SW 1271 (cell line): ENCODE measurements at places on chromosomes 11 and 22.

DNA sequence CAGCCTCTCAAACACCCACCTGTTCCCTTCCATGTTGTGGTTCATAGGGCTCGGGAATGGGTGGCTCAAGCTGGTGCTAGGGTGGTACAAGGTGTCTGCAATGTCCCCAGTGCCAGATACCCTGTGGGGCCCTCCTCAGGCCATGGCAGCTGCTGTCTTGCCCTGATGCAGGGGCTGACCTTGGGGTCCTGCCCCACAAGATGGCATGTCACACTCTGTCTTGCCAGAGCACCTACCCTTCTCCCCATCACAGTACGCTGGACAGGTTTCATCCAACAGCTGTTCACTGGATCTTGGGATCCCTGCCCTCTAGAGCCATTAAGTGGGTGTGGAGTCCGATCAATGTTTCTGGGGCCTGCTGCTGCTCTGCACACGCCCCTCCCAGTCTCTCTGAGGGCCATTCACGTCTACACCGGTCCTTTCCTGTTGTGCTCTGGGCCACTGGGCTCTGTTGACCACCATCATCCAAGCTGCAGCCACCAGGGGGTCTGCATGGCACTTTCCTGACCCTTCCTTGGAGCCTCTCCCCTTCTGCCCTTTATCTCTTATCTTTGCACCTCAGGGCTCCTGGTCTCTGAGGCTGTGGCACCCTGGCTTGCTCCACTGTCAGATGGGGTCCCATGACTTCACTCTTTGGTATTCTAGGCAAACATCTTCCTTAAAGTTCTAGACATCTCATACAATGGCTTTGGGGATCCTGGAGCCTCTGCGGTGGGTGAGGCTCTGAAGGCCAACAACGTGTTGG lies 7.1 kb downstream of the LRRC74B start:
- DNase-seq, result no peak

DNA sequence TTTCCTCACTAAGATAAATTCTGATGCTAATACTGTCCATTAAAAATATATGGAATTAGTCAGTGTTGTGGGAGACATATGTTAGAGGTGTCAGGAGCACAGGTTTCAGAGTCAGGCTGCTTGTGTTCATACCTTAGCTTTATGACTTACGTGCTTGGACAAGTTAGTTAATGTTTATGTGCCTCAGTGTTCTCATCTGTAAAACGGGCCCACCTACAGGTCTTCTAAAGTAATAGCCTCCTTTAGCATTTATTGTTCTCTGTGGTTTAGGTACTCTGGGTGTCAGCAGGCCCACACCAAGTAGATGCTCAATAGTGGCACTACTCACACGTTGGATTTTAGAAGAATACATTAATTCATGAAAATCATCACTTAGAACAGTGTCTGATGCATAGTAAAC lies 308.7 kb upstream of the ZC3H12C start:
- no peak for DNase-seq

DNA sequence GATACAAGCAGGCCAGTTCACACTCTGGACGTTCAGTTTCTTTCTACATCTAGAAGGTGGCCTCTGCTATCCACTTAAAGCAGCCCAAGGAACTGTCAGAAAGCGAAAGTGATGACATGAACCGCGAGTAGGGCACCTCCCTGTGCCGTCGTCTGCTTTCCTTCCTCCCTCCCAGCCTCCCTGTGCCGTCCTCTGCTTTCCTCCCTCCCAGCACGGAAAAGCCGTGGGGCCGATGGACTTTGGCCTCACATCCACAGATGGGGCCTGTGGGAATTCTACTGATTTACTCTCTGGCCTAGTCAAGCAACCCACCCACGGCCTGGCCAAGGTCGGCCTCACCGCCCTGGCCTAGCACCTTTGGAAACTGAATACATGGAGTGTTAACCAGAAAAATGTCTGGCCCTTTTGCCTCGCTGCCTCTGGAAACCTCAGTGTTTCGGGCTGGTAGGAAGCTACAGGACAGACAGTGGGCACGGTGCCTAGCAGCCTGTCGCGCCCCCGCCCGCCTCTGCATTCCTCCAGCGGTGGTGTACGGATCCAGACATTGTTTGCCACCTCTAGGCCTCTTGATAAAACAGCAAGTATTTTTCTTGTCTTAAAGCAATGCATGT lies 14.2 kb downstream of the PEX26 start:
- peak; percentile 29 for DNase-seq

GRCh38 chr22:21850660-21851059 lies 16.8 kb downstream of the MAPK1 start:
- DNase-seq, result no peak

GRCh38 chr22:17903564-17904295 lies 120.6 kb downstream of the MICAL3 start:
- DNase-seq, result no peak

DNA sequence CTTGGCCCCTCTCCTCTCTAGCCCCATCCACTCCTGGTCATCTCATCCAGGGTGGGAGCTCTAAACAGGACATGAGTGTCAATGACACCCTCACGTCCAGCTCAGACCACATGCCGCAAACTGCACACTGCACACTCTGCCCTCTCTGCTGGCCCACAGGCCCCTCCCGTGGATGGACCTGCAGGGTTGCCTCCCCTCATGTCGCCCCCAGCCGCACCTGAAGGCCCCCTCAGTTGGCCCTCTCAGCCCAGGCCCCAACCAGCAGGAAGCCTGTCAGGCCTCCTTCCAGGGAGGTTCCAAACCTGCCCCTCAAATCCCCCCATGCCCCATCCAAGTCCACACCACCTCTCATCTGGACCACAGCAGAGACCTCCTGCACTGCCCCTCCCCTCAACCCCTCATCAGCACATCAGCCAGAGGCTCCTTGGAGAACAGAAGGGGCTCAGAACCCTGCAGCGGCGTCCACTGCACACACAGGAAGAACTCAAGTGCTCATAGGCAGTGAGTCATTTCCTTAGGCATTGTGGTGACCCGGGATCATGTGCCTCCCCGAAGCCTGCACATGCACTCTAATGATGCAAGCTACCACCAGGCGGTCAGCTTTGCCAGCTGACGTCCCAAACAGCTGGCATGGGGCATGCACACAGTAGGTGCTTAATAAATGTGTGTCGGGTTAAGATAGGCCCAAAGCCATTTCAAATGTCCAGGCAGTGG lies 12.9 kb upstream of the CDKN1C start:
- DNase-seq, result peak; percentile 83

GRCh38 chr11:34623463-34623862 lies 2.6 kb downstream of the EHF start:
- no peak for DNase-seq

- DNase-seq, result no peak
Observed at GRCh38 chr11:77287136-77287535, 14.3 kb downstream of the GDPD4 start.

- DNase-seq, result no peak
Observed at GRCh38 chr11:11461473-11461872, 108.4 kb upstream of the CSNK2A3 start.

DNA sequence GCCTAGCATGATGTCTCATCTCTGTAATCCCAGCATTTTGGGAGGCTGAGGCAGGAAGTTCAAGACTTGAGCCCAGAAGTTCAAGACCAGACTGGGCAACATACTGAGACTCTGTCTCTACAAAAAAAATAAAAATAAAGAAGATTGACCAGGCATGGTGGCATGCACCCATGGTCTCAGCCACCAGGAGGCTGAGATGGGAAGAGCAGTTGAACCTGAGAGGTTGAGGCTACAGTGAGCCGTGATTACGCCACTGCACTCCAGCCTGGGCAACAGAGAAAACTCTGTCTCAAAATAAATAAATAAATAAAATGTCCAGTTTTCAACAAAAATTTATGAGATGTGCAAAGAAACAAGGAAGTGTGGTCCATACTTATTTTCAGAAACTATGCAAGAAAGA lies 28.3 kb downstream of the EFCAB6 start:
- no peak for DNase-seq

DNA sequence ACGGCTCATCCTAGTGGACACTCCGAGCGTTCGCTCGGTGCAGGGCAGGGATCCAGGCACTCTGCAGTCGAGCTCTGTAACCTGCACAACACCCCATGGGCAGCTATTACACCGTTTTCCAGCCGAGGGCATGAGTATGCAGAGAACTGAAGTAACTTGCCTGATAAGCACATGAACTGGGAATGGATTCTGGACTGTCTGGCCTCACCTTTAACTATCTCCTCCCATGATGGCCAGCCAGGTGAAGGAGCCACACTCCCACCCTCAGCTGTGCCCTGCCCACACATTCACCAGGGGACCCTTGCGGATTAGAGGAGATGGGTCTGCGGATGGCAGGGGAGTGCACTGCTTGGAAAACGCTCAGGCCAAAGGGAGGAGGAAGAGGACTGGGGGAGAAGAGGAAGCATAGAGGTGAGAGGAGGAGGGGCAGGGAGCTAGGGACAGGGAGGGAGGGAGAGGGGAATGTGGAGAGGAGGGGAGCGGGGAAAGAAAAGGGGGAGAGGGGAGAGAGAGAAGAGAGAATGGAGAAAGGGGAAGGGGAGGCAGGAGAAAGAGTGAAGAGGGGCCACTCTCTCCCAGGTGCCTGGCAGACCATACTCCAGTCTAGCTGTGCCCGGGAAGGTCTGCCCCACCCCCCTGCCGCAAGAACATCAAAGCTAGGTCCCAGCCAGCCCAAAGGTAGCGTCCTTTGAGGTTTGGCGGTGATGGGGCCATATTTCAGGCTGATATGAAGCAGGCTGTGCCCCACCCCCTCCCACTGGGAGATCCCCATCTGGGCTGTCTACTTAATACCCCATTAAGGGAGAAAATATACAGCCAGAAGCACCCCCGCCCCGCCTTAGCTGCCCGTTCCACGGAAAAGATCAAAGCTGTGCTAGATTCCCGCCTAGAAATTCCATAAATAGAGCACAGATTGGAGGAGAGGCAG lies 33.2 kb upstream of the TCF20 start:
- no peak for DNase-seq

GRCh38 chr11:128497061-128497775 lies 90.1 kb downstream of the ETS1 start:
- peak; percentile 98 for DNase-seq

DNA sequence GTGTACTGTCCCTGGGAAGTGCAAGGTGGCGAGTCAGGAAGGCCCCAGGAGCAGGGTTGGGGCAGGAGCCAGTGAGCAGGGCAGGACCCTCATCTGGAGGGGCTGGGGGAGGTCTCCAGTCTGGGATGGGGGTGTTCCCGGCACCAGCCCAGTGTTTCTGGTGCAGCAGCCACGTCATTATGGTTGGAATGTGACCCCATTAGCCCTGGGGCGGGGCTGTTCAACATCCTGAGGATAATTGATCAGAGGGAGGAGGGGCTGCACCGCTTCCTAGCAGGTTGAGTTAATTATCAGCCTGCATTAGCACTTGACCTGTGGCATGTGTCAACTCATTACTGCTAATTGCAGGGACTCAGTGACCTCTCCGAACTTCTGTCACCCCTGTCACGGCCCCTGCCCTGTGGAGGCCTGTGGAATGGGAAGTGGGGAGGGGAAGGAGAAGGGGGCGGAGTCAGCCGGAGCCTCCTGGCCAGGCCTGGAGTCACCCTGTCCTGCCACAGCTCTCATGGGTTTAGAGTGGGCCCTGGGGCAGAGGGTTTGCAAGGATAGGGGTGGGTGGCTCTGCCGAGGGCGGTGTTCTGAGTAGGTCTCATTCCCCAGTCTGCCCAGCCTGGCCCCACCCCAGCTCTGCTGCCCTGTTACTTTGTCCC lies 52.8 kb upstream of the CCDC188 start:
- no peak for DNase-seq

DNA sequence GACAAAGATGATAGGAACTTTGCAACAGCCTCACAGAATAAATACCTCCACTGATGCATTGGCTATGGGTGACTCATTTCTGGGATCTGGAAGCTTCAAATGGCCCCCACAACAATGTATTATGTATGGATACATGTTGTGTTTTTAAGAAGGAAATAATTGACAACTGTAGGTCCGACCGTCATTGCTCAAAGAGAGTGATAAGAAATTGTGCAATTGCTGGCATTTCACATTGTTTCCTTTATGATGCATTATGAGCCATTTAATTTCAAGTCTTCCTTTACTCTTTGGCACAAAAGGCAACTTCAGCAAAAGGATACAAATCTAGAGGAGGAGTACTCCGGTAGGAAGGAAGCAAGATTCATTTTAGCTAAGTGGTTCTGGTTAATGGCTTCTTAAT lies 2.0 kb downstream of the ANO3 start:
- no peak for DNase-seq

DNA sequence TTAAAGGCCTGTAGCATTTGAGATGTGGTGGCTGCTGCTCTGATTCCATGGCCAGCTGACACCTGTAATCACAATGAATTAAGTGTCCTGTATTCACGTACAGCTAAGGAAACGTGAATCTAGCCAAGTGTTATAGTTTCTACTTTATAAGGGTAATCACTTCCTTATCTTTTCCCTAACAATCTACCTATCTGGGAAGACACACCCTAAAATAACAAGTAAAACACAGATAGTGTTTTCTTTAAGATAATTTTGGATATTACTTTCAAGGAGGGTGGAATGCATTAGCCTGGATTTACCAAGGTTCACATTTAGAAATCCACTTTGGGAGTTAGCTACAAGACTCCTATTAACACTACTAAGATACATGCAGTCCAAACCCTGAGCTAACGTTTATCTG lies 11.5 kb downstream of the CDON start:
- no peak for DNase-seq

DNA sequence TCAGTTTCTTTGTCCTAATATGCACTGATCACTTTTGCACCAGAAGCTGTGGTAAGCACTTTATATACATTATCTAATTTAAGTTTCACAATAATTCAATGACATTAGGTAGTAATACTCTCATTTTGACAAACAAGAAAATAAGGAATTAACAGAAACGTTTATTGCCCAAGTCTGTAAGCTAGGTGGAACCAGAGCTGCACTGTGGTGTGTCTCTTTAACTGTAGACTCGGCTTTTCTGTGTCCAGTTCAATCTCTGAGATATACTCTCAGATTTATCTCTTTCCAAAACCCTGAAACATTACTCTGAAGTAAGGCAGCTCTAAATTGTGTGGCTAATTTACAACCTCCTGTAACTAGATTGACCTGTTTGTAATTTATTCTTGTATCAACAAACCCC lies 101.1 kb downstream of the MUC15 start:
- DNase-seq, result no peak

DNA sequence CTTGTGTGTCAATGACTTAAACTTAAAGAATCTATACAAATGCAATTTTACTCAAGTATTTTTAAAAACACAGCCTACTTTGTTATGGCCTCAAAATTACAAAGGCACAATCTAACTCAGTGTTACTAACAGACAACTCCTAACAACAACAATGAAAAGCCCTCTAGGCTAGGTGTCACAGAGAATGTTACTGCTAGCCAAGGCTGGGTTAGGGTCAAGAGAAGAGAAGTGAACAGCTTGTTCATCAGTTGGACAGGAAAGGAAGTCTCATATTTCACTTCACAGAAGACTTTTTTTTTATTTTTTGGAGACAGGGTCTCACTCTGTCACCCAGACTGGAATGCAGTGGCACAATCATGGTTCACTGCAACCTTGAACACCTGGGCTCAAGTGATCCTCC lies 26.0 kb downstream of the CLDN25 start:
- no peak for DNase-seq

DNA sequence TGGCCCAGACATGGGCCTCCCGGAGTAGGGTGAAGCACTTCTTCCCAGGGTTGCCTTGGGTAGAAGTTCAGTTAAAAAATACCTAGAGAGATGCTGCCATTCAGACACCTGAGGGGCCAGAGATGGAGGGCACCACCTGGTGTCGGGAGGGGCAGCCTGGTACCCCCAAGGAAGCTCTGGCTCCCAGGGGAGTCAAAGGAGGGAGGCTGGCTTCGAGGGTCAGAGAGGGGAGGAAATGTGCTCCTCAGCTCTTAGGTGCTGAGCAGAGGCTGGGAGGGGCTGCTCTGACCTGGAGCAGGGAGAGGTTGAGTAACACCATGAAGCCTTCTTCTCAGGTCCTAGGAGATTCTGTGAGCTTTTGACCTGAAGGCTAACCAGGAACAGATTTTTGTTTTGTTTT lies 1.1 kb downstream of the USP35 start:
- no peak for DNase-seq

- DNase-seq, result no peak
Observed at GRCh38 chr11:58650496-58650895, 28.0 kb downstream of the CNTF start.
